ENCODE measurements at places on chromosomes 1 and 21.

DNA sequence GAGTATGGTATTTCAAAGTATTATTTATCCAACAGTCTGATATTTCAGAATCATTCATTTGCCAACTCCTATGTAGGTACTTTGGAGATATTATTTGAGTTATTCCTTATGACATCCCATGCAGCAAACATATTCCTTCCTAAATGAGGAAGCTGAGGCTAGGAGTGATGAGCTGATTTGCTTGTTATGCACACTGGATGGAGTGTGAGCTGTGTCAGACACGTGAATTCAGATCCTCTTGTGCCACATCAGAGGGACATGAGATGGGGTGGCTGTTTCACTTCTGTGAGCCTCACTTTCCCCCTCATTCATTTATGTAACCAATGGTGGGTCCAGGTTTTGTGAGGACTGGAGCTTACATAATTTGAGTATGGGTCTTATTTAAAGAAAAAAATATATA is 215.9 kb downstream of the DISC1 start:
- DNase-seq, result no peak

GRCh38 chr1:51910221-51911000 is 31.9 kb upstream of the NRDC start:
- no peak for DNase-seq

DNA sequence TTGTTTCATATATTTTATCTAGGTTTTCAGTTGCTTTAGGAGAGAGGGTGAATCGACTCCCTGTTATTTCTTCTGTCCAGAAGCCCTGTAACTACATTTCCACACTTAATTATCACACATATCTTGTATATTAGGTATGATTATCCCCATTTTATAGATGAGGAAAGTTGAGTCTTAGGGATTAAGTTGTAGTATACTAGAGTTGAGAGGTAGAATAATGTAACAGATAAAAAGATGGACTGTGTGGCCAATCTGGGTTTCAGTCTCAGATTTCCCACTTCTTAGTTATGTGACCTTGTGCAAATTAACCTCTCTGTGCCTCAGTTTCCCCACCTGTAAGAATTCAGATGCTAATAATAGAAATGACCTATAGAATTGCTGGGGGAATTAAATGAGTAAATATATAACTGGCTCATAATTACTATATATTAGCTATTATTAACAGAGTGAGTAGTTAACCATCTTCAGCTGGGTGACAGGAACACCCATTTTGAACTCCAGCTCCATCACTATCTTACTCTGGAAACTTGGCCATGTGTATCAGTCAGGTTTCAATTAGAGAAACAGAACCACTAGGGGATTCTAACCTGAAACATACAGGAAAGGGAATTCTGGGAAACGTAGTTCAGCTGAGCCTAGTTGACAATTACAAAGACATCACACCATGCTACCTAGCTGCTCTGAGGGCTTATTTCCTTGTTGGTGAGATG is 20.4 kb upstream of the FOXO6 start:
- DNase-seq, result no peak

- DNase-seq, result no peak
These were observed 19.3 kb downstream of the PHGDH start for GRCh38 chr1:119731060-119731459.

- no peak for DNase-seq
These were observed 790 bp downstream of the DNAJC6 start for GRCh38 chr1:65310078-65310587.
